ENCODE measurements at places on chromosomes 12 and 14.

DNA sequence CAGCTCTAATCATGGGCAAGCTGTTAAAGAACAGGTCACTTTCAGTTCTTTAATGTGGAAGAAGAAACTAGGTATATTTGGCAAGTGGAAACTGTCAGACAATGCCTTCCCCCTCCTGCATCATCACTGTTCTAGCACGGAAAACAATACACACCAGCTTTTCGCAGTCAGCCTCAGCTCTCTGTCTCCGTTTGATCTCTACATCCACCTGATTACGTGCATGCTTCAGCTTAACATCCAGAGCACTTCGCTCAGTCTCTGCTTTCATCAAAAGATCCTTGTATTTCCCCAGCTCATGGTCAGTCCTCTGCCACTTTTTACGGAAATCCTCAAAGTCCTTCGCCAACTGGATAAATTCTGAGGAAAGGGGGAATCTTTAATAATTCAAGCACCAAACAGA lies 19.0 kb downstream of the RACGAP1 start:
- DNase-seq: no peak

- no peak for DNase-seq
Observed at GRCh38 chr12:537772-538171, 78.0 kb downstream of the B4GALNT3 start.

GRCh38 chr12:107884769-107885694 lies 110.5 kb downstream of the ASCL4 start:
- DNase-seq: peak; percentile 39

- DNase-seq: no peak
Observed at GRCh38 chr12:127133675-127134335, 1133.2 kb upstream of the TMEM132C start.

DNA sequence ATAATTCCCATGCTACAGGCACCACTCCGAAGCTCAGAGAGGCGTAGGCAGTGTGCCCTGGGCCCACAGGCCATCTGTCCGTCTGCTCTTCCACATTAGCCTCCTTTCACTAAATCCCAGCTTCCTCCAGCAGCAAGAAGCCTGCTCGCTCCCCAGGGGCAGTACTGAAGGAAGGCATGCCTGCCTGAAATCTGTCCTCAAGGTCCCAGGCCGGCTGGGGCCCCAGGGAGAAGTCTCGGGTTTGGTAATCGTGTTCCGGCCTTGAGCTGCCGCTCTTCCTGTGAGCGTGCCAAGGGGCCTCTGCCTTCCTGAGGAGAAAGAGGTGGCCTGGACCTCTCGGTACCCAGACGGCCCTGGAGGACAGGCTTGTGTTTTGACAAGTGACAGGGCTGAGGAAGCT lies 15.2 kb upstream of the DLK1 start:
- no peak for DNase-seq

DNA sequence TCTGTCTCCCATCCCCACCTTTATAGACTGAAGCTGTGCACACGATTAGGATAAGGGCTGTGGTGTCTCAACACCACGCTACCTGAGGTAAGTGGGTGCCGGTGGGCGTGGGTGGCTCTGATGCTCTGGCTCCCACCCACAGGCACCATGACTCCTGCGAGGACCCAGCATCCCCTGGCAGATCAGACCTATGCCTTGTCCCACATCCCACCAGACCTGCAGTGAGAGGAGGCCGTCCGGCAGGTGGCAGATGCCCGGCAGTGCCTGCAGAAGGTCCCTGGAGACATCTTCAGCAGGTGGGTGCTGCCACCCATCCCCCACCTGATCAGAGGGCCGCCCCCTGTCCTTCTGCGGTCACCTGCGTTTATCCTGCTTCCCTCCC lies 104.4 kb upstream of the PRB2 start:
- no peak for DNase-seq

DNA sequence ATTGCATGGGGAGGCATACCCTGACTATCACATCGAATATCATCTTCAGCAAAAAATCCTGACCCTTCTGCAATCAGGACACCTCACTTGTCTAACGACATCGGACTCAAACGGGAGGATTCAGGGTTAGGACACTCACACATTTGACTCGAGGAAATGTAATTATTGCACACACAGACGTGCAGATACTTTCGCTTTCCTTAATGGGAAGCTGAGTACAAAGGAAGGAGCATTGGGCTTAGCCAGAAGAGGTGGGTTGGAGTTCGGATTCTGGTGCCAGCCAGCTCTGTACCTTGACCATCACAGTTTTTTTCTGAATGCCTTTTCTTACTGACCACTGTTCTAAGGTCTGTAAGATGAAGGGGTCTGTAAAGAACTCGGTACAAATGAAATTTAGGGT lies 260.4 kb downstream of the GALC start:
- no peak for DNase-seq

GRCh38 chr12:88298014-88298682 lies 156.0 kb downstream of the TMTC3 start:
- DNase-seq: no peak

- no peak for DNase-seq
Observed at GRCh38 chr12:93805736-93806141, 128.6 kb downstream of the CRADD start.

DNA sequence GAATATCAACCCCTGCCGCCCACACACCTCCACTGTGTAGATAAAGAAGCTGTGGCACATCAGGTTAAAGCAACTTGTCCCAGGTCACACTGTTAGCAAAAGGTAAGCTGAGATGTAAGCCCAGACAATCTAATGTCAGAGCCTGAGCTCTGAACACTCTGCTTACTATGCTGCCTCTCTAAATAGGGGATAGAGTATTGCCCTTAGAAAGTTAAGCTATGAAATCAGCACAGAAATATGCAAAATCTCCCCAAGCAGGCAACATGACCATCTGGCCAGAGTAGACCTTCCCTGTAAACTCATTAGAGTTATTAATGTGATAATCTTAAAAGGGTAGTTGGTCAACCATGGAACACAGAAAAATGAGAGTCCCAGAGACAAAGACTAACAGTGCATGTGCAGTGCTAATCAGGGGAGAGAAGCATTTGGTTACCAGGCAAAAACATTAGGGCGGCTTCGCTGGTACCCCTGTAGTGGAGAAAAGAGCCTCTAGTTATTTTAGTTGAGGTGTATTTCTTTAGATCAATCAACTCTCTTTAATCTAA lies 171.0 kb downstream of the BTG1 start:
- no peak for DNase-seq
